Stimulated activated CD8-positive, alpha-beta memory T cell treated with anti-CD3 and anti-CD28 coated beads, Interleukin-7, amount 100 ng/mL, for 48 hours (primary cell): ENCODE measurements at places on chromosomes 2 and 18.

- no peak for DNase-seq
These were observed 376.3 kb upstream of the MYT1L start for GRCh38 chr2:2707206-2707991.

DNA sequence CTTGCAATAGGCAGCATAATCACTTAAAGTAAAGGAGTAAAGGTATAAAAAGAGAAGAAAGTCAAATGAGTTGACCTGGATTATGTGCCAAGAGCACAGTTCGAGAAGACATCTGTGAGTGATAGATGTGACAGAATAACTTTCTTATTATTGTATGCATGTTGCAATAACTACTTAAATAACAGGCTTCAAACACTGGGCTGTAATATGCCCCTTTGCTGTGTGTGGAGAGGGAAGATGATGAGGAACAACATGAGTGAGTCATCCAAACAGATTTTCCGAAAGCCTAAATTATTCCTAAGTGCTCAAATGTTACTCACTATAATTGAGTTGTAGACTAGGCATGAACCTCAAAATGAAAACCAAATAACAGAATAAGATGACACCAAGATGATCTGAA, 328.1 kb downstream of the EXOC6B start:
- DNase-seq, result no peak

DNA sequence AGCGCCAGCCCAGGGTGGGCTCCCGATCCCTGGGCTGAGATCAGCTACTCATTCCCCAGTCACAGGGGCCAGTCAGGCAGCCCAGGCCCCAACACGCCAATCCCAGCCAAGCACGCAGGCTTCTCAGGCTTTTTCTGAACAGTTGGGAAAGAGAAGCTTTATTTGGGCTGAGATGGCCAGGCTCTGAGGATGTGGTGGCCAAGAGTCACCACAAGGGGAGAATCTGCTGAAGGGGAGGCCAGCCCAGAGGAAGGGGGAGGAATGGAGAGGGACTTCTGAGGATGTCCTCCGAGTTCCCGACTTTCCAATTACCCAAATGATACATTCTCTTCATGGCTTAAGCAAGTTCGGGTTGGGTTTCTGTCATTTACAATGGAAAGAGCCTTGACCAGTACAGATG, 2.8 kb upstream of the DIPK1C start:
- DNase-seq, result no peak

DNA sequence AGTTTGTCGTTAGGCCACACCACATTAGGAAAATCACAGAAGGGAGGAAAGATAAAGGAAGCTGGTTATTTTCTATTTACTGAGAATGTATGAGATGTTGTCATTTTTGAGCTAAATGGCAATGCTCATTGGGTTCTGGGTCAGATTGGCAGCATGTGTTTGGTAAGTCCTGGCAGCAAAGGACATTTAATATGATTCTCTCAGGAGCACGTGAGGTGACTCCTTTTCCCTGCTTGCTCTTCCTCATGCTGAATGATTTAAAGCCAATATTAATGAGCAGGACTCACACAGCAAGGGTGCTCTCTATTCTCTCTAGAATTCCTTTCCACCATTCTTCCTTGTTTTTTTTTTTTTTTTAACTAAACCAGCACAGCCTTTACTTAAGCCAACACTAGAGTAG, 298.2 kb downstream of the XIRP2 start:
- DNase-seq, result no peak

DNA sequence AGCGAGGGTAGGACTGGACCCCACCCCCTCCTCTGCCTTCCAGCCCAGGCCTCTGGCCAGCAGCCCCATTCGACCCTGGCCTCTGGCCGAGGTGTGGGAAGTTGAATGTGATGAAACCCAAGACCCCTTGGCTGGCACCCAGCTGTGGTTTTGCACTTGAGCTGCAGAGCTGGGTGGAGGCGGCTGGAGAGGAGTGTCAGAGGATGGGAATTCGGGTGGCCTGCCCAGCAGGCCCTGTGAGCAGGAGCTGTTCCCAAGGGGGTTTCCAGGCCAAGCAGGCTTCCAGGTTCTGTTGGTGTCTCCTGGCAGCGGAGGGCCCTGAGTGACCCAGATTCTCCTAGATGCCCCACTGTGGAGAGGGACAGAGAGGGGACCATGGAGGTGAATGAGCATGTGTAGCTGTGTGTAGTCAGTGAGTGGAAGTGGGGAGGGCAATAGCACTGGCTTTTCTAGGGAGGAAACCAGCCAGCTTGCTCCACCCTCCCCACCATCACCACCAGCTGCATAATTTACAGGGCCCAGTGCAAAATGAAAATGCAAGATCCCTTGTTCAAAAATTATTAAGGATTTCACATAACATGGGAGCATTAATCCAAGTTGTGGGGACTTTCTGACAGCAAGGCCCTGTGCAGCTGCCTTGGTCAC, 172.2 kb upstream of the HAAO start:
- no peak for DNase-seq

DNA sequence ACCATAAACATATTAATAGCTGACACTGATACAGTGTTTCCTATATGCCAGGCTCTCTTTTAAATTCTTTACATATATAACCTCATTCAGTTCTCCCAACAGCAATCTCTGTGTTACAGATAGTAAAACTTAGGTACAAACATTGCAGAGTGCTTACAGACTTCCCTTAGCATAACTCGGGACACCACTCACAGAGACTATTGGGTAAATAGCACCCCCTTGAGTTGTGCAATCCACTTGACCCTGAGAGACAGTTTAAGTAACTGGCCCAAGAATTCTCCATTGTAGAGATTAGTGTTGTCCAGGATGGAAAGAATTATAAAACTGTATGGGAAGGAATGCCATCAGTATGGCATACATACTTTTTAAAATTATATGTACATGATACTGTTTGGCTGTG, 110.1 kb downstream of the POLE4 start:
- DNase-seq, result no peak

- DNase-seq, result no peak
These were observed 27.0 kb upstream of the CD28 start for GRCh38 chr2:203679401-203679800.

DNA sequence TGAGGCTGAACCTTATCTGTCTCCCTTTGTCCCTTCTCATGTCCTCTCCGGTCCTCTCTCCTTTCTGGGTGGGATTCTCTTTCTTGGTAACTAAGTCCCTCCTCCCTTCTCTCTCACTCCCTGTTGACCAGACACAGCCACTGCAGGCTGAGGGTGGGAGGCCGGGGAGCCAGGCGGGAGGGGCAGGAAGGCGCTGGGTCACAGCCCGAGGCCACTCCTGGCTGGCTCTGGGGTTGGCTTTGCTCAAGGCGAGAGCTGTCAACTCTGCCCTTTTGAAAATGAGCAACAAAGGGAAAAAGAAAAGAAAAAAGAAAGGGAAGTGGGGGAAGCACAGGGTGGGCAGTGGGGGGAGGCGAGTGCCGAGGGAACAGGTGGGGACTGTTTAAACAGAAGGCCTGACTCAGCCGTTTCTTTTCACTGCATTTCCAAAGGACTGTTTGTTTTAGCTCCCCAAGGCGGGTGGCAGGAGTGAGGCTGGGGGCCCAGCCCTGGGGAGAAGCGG, 70.5 kb upstream of the IGFBP5 start:
- DNase-seq, result no peak

DNA sequence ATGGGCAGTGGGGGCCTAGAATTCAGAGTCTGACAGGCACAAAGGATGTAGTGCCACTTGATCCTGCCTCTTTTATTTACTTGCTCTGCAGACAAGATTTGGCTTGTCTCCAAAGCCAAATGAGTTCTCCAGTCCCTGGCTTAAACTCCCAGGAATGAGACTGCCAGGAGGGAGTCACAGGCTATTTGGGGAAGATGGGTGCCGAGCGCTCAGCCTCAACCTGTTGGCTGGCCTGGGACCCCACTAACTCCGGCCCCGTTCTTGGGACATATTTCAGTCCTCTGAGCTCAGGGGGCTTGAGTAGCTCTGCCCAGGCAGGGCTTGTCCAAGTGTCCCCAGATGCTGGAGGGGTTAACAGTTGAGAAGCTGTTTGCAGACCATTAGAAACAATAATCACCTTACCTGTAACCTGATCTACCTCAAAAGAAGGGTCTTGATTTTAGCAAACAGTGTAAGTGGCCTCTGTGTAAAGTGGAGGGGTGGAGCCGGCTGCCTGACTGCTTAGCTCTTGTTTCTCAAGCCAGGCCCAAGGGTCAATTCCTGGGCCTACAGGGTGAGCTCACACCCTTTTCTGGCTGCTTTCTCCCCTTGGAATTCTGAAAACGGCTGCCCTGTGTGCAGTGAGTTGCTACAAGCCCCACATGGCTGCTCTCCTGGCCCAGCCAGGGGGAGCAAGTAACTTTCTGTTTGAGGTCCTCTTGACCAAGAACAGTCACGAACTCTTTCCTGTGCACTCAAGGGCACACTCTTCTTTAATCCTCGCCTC, 27.1 kb upstream of the FZD5 start:
- DNase-seq, result no peak

GRCh38 chr2:147135376-147135775, 709.5 kb upstream of the ACVR2A start:
- no peak for DNase-seq

- no peak for DNase-seq
These were observed 8.7 kb downstream of the GYPC start for GRCh38 chr2:126664639-126665038.

DNA sequence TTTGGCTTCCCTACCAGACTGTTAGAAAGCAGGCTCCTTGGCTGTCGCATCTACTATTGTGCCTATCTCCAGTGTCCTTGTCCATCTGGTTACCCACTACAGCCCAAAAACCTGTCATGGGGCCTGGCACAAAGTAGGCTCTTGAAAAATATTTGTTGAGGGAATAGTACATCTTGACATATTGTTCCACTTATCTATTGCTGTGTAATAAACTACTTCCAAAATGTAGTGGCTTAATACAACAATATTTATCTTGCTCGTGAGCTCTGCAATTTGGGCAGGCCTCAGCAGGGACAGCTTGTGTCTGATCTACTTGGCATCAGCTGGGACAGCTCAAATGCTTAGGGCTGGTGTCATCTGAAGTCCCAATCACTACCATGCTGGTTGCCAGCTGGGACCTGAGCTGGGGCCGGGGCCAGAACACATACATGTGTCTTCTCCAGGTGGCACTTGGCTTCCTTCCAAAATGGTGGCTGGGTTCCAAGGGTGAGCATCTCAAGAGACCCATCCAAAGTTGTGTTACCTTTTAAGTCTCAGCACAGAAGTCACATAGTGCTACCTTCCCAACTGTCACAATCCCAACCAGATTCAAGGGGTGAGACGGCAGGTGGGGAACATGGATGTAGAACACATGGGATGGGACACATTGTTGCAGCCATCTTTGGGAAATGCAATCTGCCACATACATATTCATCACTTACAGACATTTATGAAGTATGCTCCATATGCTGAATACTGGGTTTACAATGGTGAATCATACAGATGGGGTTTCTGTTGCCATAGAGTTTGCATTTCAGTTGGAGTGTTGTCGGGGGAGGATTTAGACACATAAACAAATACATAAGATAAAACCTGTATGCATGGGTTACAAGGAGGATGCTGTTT, 134.2 kb downstream of the FOXI3 start:
- no peak for DNase-seq

DNA sequence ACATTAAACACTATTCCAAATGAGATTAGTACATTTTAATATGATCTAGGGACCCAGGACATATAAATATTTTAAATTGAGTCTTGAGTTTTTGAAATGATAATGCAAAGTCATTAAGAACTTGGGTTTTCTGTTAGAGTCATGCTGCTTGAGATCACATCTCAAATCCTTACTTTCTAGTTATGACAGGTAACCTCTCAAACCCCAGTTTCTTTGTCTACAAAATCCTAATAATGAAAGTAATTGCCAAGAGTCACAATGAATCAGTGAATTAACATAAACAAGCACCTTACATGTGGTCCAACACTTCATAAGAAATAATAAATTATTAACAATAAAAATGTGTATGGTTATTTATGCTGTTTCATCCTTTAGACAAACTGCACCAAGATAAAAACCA, 607.6 kb downstream of the LRP1B start:
- DNase-seq, result no peak
